Hematopoietic multipotent progenitor cell treated with erythropoietin and hydrocortisone succinate and interleukin-3 and kit ligand, for 17 days (in vitro differentiated cells): ENCODE measurements at places on chromosomes 11 and 22.

DNA sequence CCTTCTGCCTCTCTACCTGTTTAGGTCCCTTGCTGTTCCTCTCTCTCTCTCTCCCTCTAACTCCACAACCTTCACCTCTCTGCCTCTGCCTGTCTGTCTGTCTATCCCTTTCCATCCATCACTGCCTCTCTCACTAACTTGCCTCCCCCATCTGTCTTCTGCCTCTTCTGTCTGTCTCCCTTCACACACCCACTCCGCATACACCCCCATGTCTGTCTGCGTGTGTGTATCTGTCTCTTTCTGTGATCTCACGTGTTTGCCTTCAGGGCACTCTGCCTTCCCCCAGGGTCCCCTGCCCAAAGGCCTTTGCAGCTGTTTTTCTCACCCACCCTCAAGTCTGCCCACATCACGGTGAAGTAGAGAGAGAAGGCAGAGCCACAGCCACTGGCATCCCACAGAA is 7.9 kb downstream of the RTN4RL2 start:
- DNase-seq = no peak

DNA sequence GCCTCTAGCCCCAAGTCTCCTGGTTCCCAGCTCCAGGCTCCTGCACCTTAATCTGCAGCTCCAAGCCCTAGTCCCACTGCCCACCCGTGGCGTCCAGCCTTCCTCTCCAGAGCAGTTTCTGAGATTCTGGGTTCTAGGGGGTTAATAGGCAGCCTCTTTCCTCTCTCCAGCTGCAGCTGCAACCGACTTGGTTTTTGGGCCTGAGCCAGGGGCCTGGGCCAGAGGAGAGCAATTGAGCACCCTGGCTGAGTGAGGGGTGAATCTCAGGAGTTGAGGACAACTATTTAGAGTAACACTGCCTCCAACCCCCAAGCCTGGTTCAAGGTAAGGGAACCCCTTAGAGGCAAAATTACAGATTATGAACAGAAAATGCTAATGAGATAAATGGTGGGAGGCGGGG is 9.0 kb upstream of the CHRM1 start:
- no peak for DNase-seq

DNA sequence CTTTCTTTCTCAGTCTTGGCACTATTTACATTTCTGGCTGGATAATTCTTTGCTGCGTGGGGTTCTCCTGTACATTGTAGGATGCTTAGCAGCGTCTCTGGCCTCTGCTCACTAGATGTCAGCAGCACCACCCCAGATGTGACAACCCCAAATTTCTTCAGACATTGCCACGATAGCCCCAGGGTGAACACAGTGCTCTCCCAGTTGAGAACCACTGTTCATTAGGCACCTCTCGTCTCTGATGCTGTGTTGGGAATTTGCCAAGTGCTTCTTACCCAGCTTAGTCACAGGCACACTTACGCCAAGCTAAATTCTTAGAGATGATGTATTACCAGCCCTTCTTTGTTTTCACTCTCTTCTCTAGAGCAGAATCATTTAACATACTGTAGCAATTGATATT is 9.4 kb downstream of the TRIM6 start:
- no peak for DNase-seq

DNA sequence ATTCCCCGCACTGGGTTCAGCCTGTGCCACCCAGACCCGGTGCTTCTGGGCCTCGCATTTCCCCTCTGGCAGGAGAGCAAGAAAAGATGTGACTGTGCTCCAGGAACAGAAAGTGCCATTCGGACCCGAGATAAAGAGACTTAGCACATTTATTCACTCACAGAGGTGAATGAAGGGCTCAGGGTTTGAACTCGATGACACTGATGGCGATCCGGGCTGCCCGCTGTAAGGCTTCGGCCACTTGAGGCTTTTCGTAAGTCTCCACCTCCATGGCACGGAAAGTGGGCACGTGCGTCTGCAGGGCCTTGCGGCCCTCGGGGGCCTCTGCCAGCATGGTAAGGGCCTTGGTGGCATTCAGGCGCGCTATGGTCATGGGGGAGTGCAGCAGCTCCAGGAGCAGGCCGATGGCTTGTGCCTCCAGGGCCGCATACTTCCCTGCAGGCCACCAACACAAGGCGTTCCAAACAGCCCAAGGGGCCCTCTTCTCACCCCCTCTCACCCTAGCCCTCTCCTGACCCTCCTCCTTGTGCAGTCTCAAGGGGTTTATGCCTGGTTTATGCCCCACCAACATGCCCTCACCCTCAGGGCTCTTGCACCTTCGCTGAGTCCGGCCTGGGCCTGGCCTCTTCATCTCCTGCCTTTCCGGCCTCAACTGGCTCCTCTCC is 10.9 kb upstream of the GNAZ start:
- no peak for DNase-seq

DNA sequence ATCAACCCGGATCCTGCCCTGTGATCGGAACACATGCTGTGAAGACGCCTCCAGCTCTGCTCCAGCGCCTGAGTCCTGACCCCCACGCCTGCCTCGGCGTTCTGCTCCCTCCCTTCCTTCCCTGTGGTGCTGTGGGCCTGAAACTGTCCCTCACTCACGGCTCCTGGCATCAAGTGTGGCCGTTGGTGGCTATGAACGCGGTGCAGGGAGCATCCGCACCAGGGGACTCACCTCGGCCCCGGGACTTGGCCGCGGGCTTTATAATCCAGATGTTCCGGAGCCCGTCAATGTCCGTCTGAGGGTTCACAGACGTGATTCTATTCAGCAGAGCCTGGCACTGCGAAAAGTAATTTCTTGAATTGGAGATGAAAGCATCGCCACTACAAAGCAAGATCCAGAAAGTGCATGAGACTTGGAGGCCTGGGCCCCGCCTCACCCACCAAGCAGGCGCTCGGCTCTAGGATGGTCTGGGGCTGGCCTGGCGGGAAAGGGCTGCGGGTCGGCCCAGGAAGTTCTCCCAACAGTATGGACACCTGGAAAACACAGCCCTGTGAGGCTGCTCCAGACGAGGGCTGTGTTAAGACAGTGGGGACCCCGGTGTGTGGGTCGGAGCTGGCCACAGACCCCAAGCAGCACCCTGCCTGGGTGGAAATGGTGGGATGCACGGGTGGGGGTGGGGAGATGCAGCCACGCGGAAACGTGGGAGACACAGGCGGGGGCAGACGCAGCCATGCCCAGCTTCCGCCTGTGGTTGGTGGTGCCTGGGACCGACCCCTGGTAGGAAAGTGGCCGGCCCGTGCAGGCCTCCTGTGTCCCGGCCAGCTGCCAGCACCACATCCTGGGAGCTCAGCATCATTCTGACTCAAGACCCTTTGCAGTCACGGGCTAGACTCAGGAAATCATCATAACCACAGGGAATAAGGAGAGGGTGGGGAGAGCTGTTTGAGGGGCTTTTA is 21.8 kb upstream of the IL17REL start:
- DNase-seq = no peak

DNA sequence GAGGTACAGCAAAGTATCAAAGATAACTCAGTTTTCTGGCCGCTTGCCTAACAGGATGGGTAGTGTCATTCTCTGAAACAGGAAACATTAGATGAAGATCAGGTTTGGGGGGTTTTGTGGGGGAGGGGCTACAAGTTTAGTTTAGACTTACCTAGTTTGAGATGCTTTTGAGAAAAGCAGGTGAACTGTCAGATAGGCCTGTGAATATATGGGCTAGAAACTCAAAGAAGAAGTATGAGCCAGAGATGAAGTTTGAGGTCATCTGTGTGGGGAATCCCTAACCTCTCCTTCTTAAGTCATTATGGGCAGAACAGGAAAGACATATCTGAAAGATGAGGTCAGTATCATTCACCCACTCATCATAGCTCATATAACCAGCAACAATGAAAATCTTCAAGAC is 11.9 kb downstream of the HOATZ start:
- no peak for DNase-seq

DNA sequence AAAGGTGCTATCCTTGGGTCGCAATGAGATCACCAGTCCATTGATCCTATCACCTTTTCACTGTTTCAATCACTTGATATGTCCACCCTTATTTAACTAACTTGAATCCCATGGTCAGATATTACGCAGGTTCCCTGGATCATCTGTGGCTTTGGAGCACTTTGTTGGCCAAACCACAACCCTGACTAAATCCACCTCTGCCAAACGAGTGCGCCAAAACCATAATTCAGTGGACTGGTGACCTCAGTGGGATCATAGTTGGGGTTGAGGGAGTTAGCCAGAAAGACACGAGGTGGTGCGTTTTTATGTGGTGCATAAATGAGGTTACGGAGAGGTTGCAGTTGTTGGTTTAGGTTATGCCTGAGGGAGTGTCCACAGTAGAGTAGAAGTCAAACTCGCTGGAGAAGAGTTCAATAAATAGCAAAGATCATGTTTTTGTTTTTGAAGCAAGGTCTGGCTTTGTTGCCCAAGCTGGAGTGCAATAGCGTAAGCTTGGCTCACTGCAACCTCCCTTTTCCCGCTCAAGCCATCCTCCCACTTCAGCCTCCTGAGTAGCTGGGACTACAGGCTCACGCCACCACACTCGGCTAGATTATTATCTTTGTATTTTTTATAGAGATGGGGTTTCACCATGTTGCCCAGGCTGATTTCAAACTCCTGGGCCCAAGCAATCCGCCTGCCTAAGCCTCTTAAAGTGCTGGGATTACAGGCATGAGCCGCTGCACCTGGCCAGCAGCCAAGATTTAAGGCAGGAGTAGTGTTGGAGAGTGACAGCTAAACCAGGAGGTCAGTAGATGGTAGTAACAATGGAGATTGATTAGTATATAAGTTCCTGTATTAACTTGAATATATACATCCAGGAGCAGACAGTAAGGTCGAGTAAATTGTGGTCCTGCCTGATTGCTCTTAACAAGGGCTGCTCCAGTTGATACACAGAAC is 4.5 kb downstream of the FOXR1 start:
- no peak for DNase-seq

- no peak for DNase-seq
Observed at GRCh38 chr11:79421820-79422219, 19.0 kb downstream of the TENM4 start.

- no peak for DNase-seq
Observed at GRCh38 chr11:77127920-77128691, at the start of gene MYO7A. Gene MYO7A (plus strand): TSS chr11:77128246. CDS start chr11:77130635, 2,389 bp downstream.

DNA sequence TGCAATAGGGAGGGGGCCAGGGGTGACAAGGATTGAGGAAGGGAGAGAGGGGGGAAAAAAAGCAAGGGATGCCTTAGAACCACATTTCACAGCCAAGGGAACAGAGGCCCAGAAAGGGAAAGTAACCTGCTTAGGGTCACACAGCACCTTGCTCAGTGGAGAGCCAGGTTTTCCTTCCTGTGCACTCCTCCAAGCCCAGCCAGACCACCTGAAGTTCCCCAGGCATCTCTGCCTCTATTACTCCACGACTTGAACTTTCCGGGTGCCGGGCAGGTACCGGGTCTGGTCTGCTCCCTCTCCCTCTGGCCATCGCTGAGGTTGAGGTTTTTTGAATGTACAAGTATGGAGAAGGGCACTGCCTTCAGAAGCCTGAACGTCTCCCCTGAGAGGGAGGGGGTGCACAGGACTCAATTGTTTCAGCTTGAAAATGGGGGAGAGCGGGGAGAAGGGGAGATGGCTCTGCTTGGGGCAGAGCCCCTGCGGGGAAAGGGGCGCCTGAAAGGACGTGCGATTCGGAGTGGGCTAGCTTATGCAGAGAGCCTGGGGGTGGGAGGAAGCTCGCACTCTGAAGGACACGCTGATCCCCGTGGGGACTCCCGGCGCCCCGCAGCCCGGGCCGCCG is 516 bp upstream of the SERPINH1 start:
- DNase-seq = no peak

- DNase-seq = no peak
Observed at GRCh38 chr11:126840201-126840886, 160.2 kb downstream of the KIRREL3 start.

DNA sequence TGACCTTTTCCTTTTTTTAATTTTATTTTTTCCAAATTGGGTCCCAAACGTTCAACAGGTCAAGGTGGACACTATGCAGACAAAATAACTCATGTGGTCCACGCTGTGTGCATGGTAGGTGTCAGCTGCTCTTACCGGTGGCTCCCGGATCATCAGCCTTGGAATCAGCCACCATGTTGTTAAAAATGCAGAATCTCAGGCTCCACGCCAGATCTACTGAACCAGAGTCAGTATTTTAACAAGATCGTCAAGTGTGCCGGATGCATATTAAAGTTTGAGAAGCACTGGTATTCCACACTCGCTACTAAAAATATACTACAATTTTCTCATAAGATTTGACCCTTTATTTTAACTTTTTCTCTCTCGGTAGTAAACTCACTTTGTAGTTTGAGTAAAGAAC is 553 bp upstream of the LDLRAD3 start:
- DNase-seq = no peak

- no peak for DNase-seq
Observed at GRCh38 chr11:29985248-29985647, 31.6 kb downstream of the KCNA4 start.

- DNase-seq = no peak
Observed at GRCh38 chr22:20111045-20111688, 4.7 kb upstream of the RANBP1 start.

GRCh38 chr11:126570489-126570888 is 215.0 kb downstream of the ST3GAL4 start:
- DNase-seq = no peak

DNA sequence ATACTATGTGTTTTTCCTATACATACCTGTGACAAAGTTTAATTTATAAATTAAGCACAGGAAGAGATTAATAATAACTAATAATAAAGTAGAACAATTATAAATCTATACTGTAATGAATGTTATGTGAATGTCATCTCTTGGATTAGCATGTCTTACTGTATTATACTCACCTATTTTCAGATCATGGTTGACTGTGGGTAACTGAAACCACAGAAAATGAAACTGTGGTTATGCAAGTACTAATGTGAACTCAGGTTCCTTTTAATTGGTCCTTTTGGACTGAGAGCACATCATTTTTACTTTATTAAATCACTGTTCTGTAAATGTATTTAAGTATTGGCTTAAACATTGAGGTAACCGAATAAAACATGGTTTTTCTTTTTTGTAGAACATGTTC is 108.8 kb downstream of the PPP6R3 start:
- no peak for DNase-seq

DNA sequence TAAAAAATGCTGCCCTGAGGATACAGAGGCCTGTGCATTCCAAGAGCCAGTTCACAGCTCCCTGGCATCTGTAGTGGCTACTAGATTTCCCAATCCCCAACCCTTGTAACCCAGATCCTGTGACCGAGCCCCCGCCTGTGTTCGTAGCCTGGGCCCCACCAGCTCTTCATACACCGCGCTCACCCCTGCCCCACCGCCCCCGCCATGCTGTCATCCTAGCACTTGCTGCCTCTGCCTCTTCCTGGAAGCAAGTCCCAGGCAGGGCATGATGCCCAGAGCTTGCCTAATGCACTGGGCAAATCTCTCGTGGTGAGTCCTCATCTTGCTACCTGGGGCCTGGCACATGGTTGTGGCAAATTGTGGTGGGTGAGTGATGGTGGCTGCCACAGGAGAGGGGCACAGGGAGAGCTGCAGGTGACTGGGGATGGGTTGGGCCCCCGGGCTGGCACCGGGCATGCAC is 7.1 kb downstream of the MGAT3 start:
- DNase-seq = no peak

- DNase-seq = no peak
Observed at GRCh38 chr11:61795459-61795858, 2.7 kb downstream of the FEN1 start.

- no peak for DNase-seq
Observed at GRCh38 chr22:19827341-19828034, 27.2 kb downstream of the GNB1L start.
